Activated T-cell treated with anti-CD3 and anti-CD28 coated beads, Interleukin-2, amount 50 U/mL, for 72 hours (primary cell): ENCODE measurements at places on chromosomes 3 and 15. TPM values are rescaled to one million over a fixed set of nuclear protein-coding genes. Genes with fewer than 3 reads are reported as not detected.

- DNase-seq: no peak
Measured at GRCh38 chr3:190008432-190008831, 112.3 kb downstream of the P3H2 start.

DNA sequence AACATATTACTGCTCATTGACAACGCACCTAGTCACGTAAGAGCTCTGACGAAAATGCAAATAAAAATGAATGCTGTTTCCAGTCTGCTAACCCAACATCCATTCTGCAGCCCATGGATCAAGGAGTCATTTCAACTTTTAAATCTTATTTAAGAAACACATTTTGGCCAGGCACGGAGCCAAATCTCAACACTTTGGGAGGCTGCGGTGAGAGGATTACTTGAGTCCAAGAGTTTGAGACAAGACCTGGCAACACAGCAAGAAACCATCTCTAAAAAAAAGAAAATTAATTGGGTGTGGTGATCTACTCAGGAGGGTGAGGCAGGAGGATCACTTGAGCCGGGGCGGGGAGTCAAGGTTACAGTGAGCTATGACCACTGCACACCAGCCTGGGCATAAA is 22.4 kb upstream of the TM4SF19 start:
- no peak for DNase-seq

- DNase-seq: no peak
Measured at GRCh38 chr3:194138732-194139070, 2.8 kb downstream of the HES1 start.

DNA sequence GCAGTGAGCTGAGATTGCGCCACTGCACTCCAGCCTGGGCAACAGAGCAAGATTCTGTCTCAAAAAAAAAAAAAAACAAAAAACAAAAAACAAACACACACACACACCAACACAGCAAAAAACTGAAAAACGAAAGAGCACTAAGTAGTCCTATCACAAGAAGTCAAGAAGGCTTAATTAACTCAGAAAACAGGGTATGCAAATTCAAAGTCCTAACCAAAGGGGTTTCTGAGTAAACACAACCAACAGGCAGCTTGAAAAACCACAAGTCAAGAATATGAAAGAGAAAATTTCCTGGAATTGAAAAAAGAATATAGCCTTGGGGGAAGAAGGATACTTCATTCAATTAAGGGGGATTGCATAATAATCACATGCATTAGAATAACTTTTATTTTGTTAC is 37.7 kb upstream of the PARP14 start:
- DNase-seq: no peak

GRCh38 chr3:82558081-82558480 is 796.6 kb upstream of the GBE1 start:
- no peak for DNase-seq

GRCh38 chr3:69539134-69539533 is 153.2 kb upstream of the FRMD4B start:
- DNase-seq: no peak

- DNase-seq: no peak
Measured at GRCh38 chr3:159632851-159633250, 355.8 kb upstream of the IL12A start.

DNA sequence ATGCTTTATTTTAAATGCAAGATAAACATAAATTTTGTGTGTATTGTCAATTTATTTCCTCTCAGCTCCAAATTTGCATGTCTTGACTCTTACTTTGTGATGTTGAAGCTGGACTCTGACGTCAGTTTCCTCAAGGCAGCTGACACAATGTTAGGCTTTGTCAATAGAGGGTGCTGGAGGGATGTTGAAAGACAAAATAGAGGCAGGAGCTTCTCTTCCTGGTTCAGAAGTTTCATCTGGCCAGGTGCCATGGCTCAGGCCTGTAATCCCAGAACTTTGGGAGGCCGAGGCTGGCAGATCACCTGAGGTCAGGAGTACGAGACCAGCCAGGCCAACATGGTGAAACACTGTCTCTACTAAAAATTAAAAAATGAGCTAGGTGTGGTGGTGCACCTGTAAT is 408.6 kb downstream of the GBE1 start:
- no peak for DNase-seq

- peak; percentile 73 for DNase-seq
Measured at GRCh38 chr3:71478568-71478967, 105.0 kb downstream of the FOXP1 start.

DNA sequence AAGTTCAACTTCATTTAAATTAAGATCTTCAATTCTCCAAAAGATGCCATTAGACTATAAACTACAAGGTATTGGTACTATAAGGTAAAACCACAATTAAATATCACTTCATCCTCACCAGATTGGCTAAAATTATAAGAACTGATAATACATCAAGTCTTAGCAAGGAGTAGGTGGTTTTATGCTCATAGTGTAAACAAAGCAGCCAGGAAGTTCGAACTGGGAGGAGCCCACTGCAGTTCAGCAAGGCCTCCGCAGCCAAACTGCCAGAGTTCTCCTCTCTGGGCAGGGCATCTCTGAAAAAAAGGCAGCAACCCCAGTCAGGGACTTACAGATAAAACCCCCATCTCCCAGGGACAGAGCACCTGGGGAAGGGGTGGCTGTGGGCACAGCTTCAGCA is 91.6 kb upstream of the SETMAR start:
- DNase-seq: no peak

The TMCO5A gene
- total RNA-seq: not detected

The P4HTM gene
- 42.0 TPM for total RNA-seq

The CLDN18 gene
- not detected for total RNA-seq

The COL7A1 gene
- total RNA-seq: 4.4 TPM

The LRRIQ4 gene
- total RNA-seq: not detected
